Karpas-422 (cell line): ENCODE measurements at places on chromosomes 6 and 20. TPM values are rescaled to one million over a fixed set of nuclear protein-coding genes. Genes with fewer than 3 reads are reported as not detected.
A peak's percentile ranks its signal among the peaks of the same experiment; 100 is the strongest.

The RNF39 gene
- total RNA-seq: not detected in 2 replicates

DNA sequence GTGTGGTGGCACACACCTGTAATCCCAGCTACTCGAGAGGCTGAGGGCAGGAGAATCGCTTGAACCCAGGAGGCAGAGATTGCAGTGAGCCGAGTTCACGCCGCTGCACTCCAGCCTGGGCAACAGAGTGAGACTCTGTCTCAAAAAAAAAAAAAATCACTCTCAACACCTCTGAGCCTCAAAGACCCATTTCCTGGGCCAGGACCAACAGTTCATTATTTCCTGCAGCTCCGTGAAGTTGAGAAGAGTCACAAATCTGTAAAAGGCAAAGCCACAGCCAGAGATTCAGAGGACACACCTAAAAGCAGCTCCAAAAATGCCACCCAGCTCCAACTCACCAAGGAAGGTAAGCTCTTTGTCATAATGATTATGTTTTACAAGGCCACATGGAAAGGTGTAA, 15.2 kb upstream of the NOP56 start:
- no peak for DNase-seq

The TMC2 gene
- not detected in 2 replicates for total RNA-seq

DNA sequence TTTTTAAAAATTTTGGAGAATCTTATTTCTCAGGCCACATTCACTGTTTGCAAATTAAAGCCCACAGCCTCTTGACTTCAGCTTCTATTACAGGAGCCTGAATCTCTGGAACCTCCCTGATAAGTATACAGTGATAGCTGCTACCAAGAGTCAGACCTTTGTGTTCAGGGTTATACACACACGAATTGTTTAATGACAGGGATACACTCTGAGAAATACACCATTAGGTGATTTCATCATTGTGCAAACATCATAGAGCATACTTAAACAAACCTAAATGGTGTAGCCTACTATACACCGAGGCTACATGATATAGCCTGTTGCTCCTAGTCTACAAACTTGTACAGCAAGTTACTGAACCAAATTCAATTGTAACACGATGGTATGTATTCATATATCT, 473.9 kb downstream of the PKHD1 start:
- no peak for DNase-seq

GRCh38 chr6:34319471-34319885, 70.7 kb upstream of the SMIM29 start:
- DNase-seq: no peak

DNA sequence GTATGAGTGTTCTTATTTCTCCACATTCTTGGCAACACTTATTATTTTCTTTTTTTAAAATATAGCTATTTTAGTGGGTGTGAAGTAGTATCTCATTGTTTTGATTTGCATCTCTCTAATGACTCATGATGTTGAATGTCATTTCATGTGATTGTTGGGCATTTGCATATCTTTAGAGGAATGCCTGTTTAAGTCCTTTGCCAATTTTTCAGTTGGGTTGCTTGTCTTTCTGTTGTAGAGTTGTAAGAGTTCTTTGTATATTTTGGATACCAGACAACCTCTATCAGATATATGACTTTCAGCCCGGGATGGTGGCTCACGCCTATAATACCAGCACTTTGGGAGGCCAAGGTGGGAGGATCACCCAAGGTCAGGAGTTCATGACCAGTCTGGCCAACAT, 5.1 kb upstream of the POPDC3 start:
- DNase-seq: no peak

DNA sequence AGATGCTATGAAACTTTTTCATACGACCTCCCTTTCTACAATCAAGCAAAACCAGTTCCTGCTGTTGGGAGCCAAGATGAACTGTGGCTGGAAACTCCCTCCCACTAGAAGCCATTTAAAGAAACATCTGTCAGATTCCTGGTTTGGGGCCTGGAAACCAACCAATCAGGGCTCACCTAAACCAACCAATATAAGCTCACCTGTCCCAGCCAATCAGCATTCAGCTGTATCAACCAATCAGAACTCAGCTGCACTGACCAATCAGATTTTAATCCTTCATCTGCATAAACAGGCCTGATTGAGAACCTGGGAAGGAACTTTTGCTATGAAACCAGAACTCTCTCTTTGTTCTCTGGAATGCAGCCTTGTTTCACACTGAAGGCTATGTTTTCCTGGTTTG, 42.4 kb downstream of the SNX14 start:
- peak; percentile 51 for DNase-seq

The IL22RA2 gene
- not detected in 2 replicates for total RNA-seq

DNA sequence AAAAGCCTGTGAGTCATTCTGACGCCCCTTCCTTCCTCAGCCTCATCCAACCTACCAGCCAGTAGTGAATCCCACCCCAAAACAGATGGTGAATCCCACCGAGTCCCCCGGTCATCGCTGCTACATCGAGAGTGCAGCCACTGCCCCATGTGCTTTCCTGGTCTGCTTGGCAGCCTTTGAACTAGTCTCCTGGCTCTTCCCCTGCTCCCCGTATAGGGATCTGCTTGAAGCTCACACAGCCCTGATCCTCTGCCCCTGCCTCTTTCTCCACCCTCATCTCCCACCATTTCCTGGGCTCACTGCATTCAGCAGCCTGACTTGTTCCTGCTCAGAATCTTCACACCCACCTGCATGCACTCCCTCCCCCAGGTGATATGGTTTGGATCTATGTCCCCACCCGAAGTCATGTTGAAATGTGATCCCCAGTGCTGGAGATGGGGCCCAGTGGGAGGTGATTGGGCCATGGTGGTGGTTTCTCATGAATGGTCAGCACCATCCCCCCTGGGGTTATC, 14.6 kb downstream of the SYNJ2 start:
- DNase-seq: no peak

- no peak for DNase-seq
Observed at GRCh38 chr6:69438113-69438512, 358.7 kb downstream of the LMBRD1 start.

The ETV7 gene
- total RNA-seq: not detected in 2 replicates

DNA sequence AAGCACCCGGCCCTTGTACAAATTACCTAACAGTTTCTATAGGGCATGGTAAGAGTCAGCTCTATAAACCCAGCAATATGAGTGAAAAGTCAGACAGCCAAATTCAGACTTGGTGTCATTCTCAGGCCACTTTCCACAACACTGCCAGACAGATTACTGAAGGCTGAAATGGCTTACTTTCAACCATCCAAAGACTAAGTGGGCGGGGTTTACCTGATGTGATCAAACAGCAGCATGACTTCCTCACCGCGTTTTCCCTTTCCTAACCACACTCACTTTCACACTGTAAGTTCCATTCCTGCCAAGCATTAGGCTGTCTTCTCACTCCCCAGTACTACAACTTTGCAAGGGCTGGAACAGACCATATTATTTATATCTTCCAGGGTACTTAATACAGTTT, 85.9 kb downstream of the SMLR1 start:
- DNase-seq: no peak

The DNAH8 gene
- total RNA-seq: not detected in 2 replicates

DNA sequence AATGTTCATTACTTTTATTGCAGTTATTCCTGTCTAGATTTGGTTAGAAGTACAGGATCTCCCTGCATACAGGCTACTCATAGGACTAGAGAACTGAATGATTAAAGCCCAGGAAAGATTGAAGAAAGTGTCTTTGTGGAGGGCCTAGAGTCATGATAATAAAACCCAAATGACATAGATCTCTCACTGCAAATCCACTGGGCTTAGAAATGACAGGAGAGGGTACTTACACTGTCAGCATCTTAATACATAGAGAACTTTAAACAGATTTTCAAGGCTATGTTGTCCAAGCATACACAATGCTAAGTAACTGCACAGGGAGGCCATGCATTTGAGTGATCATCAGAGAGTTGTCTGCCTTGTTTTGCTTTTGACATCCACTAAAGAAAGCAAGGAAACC, 383.8 kb upstream of the MAP3K7 start:
- no peak for DNase-seq

The TFAP2D gene
- total RNA-seq: not detected in 2 replicates

The KIAA1755 gene
- not detected in 2 replicates for total RNA-seq

DNA sequence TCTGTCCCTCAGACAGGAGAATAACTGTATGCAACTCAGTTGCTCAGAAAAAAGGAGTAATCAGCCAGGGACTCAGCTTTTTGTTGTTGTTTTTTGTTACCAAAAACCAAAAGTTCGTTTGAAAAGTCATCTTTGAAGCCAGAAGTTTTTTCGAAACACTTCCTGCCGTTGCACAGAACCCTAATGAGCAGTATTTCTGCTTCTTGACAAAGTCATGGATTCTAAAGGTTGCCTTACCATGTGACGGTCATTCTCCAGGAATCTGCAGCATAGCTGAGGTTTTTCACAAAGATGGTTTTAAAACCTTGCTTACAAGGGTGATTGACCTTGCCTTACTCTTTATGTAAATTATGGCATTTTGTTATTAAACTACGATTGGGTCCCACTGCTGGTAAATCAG, 1.9 kb downstream of the RAB32 start:
- no peak for DNase-seq

GRCh38 chr6:83467620-83468036, 36.8 kb upstream of the ME1 start:
- DNase-seq: no peak

- DNase-seq: peak; percentile 49
Observed at GRCh38 chr20:31494131-31494530, 19.0 kb downstream of the REM1 start.

DNA sequence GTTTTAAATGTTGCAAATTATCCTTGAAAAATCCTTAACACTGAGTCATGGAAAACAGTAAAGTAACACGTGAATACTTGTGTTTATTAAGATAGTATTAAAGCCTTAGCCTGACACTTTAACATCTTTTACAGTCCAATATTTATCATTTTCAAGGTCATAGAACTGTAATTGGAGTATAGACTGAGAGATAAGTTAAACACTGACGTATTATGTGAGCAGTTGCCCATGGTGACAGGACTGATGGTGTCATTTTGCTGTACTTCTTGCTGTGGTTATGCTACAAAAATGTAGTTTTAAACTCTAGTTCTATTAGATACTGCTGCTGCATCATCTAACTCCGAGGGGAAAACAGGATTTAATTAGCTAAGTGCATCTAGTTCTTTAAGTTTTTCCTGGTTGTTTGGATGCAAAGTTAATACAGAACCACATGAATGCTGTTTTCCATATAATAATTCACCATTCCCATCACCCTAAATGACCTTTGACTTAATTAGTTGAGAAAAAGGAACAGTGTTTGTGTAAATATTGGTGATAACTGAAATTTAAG, 37.8 kb downstream of the SLC2A12 start:
- no peak for DNase-seq

GRCh38 chr20:9615118-9615517, 100.7 kb downstream of the LAMP5 start:
- DNase-seq: no peak

- peak; percentile 68 for DNase-seq
Observed at GRCh38 chr6:35569011-35569461, 56.3 kb upstream of the TULP1 start.

The FRK gene
- not detected in 2 replicates for total RNA-seq

DNA sequence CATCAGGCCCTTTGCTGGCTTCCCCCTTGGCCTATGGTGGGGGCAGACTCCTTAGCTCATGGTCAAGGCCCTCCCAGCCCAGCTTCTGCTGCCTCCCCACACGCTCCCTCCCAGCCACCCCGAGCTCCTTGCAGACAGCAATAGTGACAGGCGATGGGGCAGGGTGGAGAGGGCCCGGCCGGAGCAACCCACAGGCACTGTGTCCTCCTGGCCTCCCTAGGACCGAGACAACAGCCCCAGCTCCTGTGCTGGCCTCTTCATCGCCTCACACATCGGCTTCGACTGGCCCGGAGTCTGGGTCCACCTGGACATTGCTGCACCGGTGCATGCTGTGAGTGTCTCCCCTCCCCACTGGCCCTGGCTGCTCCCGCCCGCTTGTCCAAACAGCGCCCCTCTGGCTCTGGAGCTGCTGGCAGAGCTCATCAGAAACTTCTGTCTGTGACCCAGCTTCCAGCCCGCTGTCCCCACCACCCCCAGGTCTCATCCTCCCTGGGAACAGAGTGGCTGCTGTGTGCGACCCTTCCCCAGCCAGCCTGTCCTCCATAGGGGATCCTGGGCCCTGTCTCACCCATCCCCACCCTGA, 21.8 kb downstream of the NPEPL1 start:
- DNase-seq: no peak

- peak; percentile 96 for DNase-seq
Observed at GRCh38 chr6:41934278-41935192, 7.1 kb downstream of the CCND3 start.

The PAX1 gene
- not detected in 2 replicates for total RNA-seq

GRCh38 chr6:44809258-44809657, 421.8 kb downstream of the CDC5L start:
- no peak for DNase-seq

- no peak for DNase-seq
Observed at GRCh38 chr6:134908906-134909516, 40.9 kb downstream of the ALDH8A1 start.

The CGA gene
- not detected in 2 replicates for total RNA-seq
